Activated naive CD8-positive, alpha-beta T cell treated with anti-CD3 and anti-CD28 coated beads for 36 hours (primary cell): ENCODE measurements at places on chromosomes 5 and 9.

GRCh38 chr9:101275769-101276250, 109.0 kb downstream of the BAAT start:
- no peak for DNase-seq

- peak; percentile 19 for DNase-seq
These were observed 96.3 kb upstream of the MEF2C start for GRCh38 chr5:88979244-88979643.

DNA sequence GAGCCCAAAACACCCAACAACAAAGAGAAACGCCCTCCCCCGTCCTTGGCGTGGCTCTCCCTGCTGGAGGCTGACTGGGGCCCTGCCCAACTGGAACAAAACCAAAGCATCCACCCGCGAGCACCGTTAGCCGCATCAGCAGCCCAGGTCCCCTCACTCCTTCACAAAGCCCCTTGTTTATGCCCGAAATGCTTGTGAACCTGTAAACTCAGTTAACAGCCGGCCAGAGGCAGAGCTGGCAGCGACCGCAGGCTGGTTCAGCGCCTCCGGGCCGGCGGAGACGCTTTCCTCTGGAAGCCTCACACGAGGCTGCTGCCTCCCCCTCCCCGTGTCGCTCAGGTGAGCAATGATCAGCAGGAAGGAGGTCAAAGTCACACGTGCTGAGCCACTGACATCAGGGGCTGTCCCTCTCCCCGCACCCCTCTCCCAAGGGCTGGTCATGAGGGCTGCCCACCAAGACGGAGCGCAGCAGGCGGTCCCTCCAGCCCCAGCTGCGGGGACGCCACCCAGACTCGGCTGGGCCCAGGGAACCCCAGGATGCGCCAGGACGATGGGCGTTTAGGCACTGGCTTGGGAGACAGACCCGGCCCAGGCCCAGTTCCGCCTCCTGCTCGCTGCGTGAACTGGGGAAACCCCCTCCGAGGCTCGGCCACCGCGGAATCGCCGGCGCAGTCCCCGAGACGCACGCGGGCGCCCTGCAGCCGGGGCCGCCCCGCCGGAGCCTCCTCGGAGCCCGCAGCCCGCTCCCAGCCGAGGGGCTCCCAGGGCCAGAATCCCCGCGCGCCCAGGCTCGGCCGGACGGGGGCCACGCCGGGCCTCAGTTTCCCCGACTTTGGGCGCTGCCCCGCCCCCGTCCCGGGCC, 563 bp downstream of the SNAPC4 start:
- peak; percentile 55 for DNase-seq

GRCh38 chr9:29640507-29640906, 2067.2 kb upstream of the C9orf72 start:
- DNase-seq: no peak

- DNase-seq: no peak
These were observed 12.2 kb upstream of the POMT1 start for GRCh38 chr9:131490514-131490913.

- no peak for DNase-seq
These were observed 28.7 kb downstream of the GFRA3 start for GRCh38 chr5:138245717-138246116.

DNA sequence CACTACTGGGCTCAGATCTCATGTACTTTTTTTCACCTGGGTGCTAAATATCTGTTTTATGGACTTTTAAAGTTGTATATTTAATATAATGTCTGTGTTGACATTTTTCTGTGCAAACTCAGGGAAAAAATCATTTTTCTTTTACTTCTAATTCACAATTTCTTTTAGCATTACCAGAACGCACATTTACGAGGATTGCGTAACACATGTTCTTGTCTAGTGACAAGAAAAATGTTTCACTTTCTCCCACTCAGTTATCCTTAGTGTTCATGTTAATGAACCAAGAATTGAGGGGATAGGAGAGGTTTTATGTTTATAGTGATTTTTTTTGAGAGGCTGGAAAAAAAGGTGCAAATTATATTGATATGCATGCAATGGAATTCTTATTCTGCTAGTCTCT, 86.3 kb upstream of the PJA2 start:
- DNase-seq: no peak

- no peak for DNase-seq
These were observed 18.0 kb upstream of the ENHO start for GRCh38 chr9:34540827-34541226.

- DNase-seq: no peak
These were observed 121.8 kb downstream of the SEMA6A start for GRCh38 chr5:116452774-116453368.

DNA sequence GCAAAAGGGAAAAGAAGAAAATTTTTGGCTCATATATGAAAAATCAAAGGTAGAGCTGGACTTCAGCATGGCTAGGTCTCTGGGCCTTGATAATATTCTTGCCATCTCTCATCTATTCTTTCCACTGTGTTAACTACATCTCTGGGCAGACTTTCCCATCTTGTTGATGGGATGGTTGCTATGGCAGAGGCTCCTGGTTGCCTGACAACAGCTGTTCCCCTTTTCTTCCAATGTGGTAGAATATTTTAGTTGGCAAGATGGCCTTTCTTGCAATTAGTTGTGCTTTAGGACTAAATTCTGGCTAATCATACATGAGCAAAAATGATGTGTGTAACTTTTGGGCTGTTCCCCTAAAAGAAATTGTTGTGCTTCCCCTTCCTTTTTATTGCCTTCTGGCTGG, 40.2 kb upstream of the ARAP3 start:
- no peak for DNase-seq

DNA sequence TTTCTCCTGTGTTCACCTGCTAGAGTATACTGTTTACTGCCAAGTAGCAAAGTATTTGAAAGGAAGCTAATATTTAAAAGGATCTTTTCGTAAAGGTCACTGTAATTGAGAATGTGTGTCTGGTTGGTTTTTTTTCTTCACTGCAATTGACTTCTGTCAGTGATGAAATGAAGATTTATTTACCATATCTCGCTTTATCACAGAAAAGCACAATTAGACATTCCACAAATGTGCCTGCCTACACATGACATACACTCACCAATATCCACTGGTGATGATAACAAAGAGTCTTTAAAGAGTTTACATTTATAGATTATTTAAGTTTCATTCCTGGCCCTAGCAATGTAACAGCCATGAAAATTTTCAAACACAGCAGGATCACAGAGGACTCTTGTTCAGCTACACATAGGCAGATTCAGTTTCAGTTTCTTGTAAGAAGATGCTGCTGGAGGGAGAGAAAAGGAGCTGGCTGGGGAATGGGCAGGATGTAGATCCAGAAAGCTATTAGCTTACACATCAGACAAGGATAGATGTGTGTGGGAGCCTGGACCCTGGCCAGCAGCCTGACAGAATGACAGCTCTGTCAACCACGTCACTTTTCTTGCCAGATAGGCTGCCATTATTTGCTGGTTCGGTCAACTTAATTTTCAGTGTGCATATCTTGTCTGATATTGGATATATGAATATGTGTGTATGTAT, 104.0 kb downstream of the GDNF start:
- no peak for DNase-seq

DNA sequence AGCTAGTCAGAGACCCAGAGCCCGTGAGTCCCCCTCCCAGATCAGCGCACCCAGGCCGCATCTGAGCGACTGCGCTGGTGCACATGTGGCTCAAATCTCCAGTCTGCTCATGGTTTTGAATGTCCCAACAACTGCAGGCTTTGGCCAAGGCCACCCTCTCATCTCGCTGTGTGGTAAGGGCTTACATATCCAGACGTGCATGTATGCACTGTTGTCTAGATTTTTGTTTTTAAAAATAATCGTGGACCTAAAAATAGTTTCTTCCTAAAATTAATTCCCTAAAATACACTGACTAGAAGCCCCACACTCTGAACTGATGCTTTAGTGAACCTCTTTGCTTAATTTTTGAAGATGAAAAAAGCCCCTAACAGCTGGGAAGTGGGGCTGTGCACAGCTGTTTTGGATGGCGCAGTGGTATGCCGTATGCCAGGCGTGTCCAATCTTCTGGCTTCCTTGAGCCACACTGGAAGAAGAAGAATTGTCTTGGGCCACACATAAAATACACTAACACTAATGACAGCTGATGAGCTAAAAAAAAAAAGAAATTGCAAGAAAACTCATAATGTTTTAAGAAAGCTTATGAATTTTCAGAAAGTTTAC, 143.0 kb upstream of the LHFPL2 start:
- no peak for DNase-seq

DNA sequence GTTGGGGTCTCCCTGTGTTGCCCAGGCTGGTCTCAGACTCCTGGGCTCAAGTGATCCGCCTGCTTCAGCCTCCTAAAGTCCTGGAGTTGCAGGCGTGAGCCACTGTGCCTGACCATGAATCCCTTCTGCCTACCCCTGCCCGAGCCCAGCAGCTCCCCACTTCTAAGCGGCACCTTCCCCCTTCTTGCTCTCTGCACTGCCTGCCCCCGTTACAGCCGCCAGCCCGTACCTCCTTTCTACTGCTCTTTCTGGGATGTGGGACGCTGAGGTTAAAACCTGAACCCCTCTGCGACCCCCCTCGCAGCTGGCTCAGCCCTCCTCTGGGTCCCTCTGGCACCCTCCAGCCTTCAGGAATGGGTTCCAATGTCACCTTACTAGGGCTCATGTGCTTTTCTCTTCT, 249.6 kb downstream of the PBX3 start:
- no peak for DNase-seq

DNA sequence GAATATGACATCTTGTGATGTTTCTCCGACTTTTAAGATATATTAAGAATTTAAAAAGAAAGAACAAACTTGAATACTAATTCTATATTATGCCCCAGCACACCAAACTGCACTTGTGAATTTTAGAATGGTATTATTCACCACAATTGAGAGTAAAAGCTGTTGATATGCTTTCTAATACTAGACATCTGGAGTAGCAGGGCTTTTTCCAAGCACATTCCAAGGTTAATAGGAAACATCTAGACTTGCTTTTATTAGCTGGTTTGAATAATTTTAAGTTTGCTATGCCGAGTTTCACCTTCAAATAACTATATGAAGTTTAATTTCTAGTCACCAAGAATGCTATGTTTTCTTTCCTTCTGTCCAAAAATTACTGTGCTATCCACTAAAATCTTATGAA, 13.5 kb downstream of the NREP start:
- DNase-seq: no peak

DNA sequence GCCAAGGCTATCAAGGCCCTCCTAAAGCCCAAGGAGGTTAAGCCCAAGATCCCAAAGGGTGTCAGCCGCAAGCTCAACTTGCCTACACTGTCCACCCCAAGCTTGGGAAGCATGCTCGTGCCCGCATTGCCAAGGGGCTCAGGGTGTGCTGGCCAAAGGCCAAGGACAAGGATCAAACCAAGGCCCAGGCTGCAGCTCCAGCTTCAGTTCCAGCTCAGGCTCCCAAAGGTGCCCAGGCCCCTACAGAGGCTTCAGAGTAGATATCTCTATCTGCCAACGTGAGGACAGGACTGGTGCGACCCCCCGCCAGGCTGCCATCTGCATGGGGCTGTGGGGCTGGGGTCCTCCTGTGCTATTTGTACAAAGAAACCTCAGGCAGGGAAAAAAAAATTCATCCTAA, 3.3 kb downstream of the HOMER1 start:
- no peak for DNase-seq

DNA sequence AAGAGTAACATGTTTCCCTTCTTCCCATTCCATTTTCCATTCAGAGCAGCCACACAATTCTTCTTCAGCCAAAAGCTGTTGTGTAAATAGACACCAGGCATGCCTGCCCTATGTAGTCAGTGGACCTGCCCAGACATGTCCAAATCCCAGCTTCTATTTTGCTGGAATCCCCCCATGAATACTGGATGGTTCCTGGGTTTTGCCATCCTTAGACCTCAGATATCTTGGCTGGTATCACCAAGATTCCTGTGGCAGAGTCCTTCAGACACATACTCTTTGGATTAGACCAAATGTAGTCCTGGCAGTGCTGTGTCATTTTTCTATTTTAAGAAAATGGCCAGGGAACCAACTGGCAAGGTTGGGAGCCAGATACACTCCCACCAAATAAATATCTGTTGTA, 10.3 kb downstream of the FST start:
- no peak for DNase-seq

DNA sequence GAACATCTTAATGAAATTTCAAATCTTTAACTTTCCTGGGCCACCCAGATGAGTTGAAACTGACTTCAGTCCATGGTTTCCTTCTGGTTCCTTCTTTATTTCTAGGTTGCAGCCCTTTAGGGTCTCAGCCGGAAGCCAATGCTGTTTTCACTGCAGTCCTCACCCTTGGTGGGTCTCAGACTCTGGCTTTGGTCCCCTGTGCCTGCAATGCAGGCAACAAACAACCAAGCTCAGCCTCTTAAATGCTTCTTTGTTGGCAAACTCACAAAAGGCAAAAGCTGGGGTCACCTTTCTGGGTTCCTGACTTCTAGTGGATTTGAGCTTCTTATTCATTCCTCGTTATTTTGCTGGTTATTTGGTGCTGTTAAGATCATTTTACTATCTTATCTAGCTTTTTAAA, 19.3 kb upstream of the APC start:
- no peak for DNase-seq

GRCh38 chr5:56389261-56389660, 156.1 kb upstream of the ANKRD55 start:
- DNase-seq: no peak

- no peak for DNase-seq
These were observed 5.8 kb upstream of the ALDH1A1 start for GRCh38 chr9:72958485-72959281.

GRCh38 chr5:150234576-150235499, 45.0 kb downstream of the SLC6A7 start:
- no peak for DNase-seq

DNA sequence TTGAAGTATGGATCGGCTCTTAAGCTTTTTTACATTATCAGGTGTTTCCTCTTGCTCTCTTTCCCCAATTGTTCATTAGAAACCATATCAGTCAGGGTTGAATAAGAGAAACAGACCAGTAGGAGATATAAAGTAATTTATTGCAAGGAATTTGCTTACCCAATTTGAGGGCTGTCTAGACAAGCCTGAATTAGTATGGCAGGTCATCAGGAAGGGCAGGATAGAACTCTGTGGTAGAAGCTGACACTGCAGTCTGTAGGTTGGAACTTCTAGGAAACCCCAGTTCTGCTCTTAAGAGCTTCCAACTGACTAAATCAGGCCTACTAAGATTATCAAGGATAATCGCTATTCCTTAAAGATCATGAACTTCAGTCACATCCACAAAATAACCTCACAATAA, 24.3 kb downstream of the ISOC1 start:
- DNase-seq: no peak

- no peak for DNase-seq
These were observed 15.8 kb downstream of the AFF4 start for GRCh38 chr5:132947671-132948070.

- no peak for DNase-seq
These were observed 39.0 kb downstream of the PDE8B start for GRCh38 chr5:77249475-77249874.

GRCh38 chr5:127652952-127653611, 4.2 kb downstream of the CTXN3 start:
- DNase-seq: no peak
